Stimulated activated CD4-positive, alpha-beta T cell treated with anti-CD3 and anti-CD28 coated beads, Interleukin-15, amount 100 ng/mL, for 48 hours (primary cell): ENCODE measurements at places on chromosomes 5 and 9.
A peak's percentile ranks its signal among the peaks of the same experiment; 100 is the strongest.

GRCh38 chr5:78534148-78534904, 114.2 kb downstream of the LHFPL2 start:
- no peak for DNase-seq

- no peak for DNase-seq
These were observed 8.5 kb upstream of the CSNK1A1 start for GRCh38 chr5:149559706-149560105.

DNA sequence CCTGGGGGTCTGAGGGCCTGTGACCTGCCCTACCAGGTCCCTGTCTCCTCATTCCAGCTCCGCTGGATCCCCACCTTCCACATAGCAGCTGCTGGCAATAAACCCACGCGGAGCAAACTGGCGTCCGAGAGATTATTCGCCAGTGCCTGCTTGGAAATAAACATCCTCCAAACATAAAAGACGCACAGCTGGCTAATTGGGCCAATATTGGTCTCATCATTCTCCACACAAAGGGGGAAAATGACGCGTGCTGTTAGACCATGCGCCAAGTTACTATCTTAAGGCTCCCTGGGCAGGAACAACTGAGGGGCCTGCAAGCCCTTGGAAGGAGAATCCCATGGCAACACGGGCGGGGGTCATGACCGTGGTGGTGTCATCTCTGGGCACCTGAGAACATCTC, 73.3 kb upstream of the SARDH start:
- no peak for DNase-seq

- DNase-seq: no peak
These were observed 75.2 kb downstream of the PDE6A start for GRCh38 chr5:149869411-149869821.

GRCh38 chr5:154698763-154699162, 56.4 kb upstream of the LARP1 start:
- DNase-seq: no peak

DNA sequence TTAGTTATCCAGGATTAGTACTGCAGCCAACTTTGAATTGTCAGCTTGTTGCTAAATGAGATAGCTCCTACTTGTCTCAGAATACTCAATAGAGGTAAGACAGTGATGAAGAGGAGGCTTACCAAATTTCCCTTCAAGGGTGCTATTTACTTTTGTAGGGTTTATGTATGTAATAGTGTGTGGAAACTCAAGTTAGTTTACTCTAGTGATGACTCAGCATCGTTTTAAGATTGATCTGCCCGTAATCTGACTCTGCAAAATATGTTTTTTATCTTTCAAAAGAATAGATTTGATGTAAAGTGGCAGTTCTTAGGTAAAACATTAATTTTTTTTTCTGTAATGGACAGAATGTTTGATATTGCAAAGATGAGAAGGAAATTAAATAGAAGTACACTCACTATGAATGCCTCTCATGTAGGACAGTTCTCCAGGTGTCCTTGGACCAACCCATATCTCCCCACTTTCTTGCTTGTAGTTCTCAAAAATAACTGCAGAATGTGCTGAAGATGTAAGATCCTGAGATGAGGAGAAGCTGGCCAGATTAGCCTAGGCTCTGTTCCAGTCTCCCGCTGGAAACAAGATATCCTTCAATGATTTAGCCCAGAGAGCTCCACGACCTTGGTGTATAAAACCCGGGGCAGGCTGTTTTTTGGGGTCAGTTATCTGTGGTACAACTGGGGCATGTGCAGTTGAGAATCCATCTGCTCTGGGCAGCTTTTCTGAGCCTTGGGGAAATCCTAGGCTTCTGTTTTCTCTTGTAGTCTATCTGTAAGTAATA, 24.4 kb upstream of the MROH2B start:
- DNase-seq: no peak

GRCh38 chr9:87167582-87167981, 220.3 kb upstream of the GAS1 start:
- no peak for DNase-seq

DNA sequence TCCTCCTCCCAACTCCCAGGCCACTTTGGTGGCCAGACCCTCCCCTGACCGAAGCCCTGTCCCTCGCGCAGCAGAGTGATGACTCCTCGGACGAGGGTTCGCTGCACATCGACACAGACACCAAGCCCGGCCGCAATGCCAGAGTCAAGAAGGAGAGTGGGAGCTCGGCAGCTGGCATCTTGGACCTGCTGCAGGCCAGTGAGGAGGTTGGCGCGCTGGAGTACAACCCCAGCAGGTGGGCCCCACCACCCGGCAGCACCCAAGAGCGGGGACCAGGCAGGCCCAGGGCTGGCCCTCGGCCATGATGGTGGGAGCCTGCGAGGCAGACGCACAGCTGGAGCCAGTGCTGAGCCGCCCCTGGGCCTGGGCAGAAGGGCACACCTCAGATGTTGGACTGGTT, 90.6 kb downstream of the PHF2 start:
- no peak for DNase-seq

GRCh38 chr5:93601071-93601801, 18.2 kb downstream of the NR2F1 start:
- DNase-seq: no peak

- DNase-seq: no peak
These were observed 336.7 kb downstream of the CCDC171 start for GRCh38 chr9:15889555-15889954.

DNA sequence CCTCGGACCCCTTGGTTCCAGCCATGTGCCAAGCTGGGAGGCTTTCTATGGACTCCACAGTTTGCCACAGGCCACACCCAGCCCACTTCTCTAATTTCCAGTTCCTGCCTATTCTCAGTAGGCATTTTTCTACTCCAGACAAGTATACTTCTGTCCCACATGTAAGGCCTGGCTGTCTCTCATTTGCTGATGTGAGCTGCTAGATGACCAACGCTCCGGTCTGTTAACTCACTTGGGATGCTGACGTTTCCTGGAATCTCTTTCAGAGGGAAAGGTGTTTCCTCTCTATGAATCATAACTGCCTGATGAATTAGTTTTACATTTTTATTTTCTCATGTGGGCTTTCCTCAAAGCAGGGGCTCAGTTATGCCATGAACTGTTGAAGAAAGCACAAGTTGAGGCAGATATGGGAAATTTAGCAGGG, 36.3 kb downstream of the ERGIC1 start:
- DNase-seq: no peak

DNA sequence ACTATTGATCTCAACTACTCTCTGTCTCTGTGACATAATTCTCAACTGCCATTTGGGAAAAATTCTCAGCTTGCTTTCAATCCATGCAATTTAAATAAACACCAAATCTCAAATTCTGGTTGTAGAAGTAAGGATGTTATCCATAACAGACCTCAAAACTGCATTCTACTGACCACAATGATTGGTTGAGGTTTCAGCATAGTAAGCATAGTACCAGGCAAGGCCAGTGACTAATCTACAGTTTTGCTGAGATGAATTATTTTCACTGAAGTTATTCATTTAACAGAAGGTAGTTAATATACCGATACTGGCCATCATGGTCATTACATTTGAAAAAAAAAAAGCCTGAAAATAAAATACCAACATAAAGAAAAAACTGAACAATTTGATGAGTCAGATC, 488.0 kb upstream of the CDH18 start:
- DNase-seq: no peak

GRCh38 chr5:81779916-81780266, 29.0 kb upstream of the SSBP2 start:
- no peak for DNase-seq

DNA sequence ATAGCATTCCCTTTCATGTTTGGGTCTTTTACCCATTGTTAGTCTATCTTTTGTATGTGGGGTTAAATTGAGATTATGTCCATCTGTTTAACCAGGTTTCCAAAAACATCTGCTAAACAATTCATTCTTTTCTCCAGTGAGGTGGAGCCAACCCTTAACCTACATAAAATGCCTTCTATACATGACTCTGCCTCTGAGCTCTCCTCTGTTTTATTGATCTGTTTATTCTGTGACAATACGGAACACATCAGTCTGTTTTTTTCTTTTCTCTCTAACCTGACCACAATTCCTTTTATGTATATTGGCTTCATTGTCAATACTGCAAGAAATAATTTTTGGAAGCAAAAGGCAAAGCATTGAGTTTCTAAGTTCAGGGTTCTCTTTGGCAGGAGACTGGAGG, 9.9 kb upstream of the ARL15 start:
- DNase-seq: no peak

DNA sequence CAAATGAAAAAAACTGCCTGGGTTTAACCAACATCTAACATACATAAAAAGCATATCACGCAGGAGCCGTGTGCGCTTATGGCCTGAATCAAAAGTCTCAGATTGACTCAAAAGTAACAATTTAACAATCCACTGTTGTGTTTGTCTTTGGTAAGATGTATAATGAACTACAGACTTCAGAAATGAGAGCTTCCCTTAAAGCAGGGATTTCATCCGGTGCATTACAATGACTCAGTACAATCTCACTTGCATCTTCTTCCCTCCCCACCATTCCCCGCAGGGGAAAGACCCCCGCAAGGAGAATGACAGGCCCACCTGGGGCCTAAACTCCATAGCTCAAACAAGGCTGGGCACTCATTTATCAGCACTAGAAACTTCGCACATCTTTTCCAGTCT, 1.4 kb downstream of the ZFR start:
- peak; percentile 0 for DNase-seq

DNA sequence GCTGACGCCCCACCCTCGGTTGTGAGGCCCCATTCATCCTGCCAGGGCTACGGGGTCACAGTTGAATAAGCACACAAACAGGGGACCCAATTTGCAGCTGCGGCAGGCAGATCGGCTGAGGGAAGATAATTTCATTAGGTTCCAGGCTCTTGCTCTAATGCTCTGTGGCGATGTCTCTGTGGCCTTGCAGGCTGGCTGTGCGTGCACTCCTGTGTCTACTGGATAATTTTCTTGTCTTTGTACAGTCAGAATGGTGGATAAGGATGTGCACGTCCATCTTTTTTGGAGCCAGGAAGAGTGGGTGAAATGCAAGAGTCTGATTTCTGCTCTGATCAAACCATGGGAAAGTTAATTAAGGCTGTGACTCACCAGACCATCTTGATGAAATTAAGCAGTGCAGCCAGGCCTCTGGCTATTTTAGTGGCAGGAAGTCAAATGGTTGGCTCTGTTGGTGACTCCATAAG, 39.2 kb downstream of the NSG2 start:
- no peak for DNase-seq
